ENCODE measurements at places on chromosomes 1 and 21. TPM values are rescaled to one million over a fixed set of nuclear protein-coding genes. Genes with fewer than 3 reads are reported as not detected.

AVPR1B gene
- total RNA-seq, result 0.89 TPM

HSPG2 gene
- total RNA-seq, result 142 TPM

CLDN17 gene
- total RNA-seq, result not detected

GRCh38 chr1:19734472-19734999 is 65.2 kb downstream of the TMCO4 start:
- no peak for DNase-seq

GRCh38 chr1:41371630-41372599 is 10.7 kb downstream of the FOXO6 start:
- no peak for DNase-seq

GRCh38 chr1:41698916-41699860 is 214.7 kb upstream of the EDN2 start:
- DNase-seq, result no peak

DNA sequence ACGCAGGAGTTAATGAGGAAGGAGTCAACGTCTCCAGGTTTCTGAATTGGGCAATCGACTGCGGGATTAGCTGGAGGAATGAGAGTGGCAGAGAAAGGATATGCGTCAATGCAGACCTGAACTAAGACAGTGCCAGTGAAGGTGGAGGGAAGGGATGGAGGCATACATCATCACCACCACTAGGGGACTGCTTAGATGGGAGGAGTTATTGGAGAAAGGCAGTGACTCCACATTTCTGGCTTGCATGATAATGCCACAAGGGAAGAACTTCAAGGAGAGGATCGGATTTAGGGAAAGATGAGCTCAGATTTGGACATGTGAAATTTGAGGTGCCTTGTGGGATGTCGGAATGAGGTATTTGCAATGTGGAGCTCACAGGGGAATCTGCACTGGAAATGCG is 17.5 kb downstream of the VASH2 start:
- no peak for DNase-seq

All from mucosa of descending colon (tissue), 3 donors.